T47D (cell line): ENCODE measurements at places on chromosomes 3 and 15.

DNA sequence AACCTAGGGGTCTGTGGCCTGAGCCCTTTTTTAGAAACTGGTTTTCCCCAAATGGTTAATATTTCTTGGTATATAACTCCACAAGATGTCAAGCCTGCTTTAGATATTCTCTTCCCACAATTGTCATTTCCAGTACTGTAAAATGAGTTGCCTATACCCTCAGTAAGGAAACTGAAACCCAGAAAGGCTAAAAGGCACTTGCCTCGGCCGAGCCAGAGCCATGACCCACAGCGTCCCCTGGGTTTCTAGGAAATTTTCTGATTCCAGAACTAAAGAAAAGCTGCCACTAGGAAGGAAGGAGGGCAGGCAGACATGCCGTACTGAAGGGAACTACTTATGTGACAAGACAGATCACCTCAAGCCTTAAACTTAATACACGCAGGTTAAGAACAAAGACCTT, 59.1 kb downstream of the ATP8B4 start:
- no peak for DNase-seq

- DNase-seq, result no peak
Observed at GRCh38 chr3:185062191-185062590, 90.7 kb downstream of the C3orf70 start.

DNA sequence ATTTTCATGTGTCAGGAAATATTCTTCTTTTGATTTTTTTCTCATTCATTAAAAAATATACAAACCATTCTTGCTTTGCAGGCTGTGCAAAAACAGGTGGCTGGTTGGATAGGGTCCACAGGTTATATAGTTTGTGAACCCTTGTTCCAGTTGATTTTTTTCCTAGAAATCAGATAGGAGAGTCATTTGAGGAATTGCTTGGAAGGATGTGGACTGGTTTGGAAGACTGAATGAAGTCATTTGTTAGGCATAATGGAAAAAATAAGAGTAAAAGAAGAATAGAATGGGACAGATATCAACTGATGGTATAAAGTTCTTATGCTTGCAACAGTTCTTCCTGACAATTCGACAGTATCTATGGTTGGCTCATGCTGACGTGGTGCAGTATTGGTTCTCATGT, 189.4 kb downstream of the PTPRG start:
- DNase-seq, result no peak

DNA sequence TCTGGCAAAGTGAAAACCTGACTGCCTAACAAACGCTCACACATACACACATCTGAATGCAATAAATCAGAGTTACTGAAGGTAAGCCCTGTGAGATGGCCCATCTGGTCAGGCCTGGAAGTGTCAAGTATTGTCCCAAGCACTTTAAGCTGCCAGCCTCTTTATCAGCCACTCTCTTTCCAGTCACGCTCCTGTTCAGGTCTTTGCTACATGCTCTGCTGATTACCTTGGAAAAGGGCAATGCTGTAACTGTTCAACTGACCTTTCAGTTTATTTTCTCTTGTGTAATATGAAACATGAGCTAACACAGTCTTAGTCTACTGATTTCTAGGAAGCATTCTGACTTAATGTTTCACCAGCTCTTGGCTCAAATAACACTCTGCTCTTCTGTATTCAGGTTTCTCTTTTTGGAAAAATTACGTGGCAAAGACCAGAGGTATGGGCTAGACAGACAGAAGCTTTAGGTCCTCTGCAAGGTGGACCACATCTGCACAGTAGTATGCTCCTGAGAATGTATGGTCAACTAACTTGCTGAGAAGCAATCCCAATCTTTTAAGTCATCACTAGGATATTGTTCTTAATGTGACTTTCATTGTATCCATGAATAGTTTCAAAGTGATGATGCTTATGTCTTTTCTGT, 44.5 kb downstream of the GBE1 start:
- no peak for DNase-seq

GRCh38 chr3:21290557-21290956, 460.5 kb downstream of the ZNF385D start:
- peak; percentile 2 for DNase-seq

DNA sequence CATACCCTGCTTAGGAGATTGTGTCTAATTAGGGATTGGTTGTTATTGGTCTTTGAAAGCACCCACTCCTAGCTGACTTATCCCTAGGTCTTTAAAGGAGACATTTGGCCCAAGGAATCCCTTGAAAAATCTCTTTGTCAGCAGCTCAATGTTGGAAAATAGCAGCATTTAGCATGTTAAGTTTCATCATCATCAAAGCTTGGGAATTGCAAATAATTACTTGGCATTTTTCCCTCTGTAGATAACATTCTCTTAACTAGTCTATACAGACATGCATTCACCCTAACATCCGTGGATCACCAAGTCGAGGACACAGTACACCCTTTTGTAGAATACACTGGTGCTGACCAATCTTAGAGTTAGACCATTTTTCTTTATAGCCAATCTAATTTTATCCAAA, 332.2 kb downstream of the AGBL1 start:
- no peak for DNase-seq

GRCh38 chr15:22989576-22990477, 9.7 kb upstream of the CYFIP1 start:
- no peak for DNase-seq

GRCh38 chr3:126258670-126259069, 78.3 kb upstream of the ALDH1L1 start:
- no peak for DNase-seq

- no peak for DNase-seq
Observed at GRCh38 chr15:23420806-23421575, 26.1 kb downstream of the GOLGA6L2 start.

GRCh38 chr3:154668835-154669234, 238.8 kb upstream of the GPR149 start:
- no peak for DNase-seq

- no peak for DNase-seq
Observed at GRCh38 chr3:99678023-99678422, 39.6 kb downstream of the COL8A1 start.

DNA sequence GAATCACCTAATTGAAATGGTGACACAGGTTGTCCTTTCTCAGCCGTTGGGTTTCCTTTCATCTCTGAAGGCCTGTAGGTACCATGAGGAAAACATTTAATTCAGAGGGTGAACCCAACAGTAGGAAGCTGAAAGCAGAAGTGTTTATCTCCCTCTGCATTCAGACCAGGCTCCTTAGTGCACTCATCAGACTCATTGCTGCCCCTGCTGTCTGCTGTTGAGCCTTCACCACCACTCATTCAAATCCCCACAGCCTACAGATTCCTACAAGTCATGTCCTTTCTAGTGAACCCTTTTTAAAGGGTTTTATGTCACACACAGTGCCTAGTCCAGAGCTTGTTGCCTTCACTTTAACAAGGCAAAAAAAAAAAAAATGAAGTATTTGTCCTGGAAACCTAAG, 13.4 kb downstream of the WDR48 start:
- peak; percentile 21 for DNase-seq

DNA sequence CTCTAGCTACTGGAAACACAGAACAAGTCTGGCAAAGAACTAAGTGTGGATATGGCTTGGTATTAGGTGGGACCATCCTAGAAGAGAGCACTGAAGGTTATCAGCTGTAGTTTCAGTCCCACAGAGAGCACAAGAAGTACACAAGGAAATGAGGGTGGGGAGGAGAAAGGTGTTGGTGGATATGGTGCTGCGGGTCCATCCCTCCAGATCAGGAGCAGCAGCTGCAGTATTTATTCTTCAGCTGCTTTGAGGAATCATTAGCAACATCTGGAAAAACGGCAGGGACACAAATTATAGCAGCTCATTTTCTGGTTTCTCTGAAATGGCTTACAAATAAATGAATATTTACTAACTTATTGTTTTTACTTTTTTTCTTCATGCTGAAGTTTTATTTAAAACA, 29.0 kb downstream of the CD80 start:
- no peak for DNase-seq

GRCh38 chr3:29181149-29181780, 99.6 kb upstream of the RBMS3 start:
- DNase-seq, result no peak

GRCh38 chr3:88059380-88060170, 520 bp downstream of the ZNF654 start:
- DNase-seq, result peak; percentile 3

- DNase-seq, result peak; percentile 27
Observed at GRCh38 chr3:116579840-116580239, 129.7 kb upstream of the TUSC7 start.

- no peak for DNase-seq
Observed at GRCh38 chr15:86016750-86017149, 62.9 kb upstream of the AGBL1 start.

- no peak for DNase-seq
Observed at GRCh38 chr15:89125088-89125826, 37.0 kb downstream of the ABHD2 start.

- no peak for DNase-seq
Observed at GRCh38 chr15:48569591-48570302, 75.8 kb downstream of the FBN1 start.

GRCh38 chr3:126661532-126662364, 6.8 kb upstream of the TXNRD3 start:
- no peak for DNase-seq

- DNase-seq, result peak; percentile 64
Observed at GRCh38 chr15:65832549-65833364, 36.5 kb upstream of the RAB11A start.

- DNase-seq, result no peak
Observed at GRCh38 chr3:128749035-128749434, 23.1 kb downstream of the RAB7A start.

DNA sequence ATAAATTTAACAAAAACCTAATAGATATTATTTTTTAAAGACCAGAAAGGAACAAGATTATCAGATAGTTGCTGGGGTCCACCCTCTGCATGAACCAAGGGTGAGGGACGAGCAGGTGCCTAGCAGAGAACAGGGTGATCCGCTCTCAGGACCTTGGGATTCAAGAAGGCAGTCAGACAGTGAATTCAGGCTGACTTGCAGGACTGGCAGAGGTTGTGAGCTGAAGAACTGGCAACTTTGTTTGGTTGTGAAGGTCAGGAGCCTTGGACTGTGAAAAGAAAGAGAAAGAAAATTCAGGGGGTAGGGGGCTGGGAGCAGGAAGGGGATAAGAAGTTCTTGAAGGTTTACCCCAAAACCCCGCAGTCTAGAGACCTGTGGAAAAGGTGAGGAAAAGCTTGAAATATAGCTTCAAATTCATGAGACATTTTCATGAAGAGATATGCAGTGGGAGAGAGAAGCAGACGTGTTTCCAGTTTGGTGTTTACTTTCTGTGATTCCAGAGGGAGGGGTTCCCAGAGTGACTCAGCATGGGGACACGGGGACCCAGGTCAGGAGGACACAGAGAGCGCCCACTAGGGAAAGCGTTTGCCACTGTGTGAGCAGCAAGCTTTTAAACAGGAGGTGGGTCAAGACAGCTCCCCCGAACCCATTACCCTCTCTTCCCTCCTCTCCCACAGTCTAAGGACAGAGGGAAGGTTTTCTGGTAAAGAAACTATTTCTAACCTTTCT, 217.2 kb upstream of the UMPS start:
- DNase-seq, result no peak

GRCh38 chr3:15635121-15635661, 33.6 kb downstream of the BTD start:
- DNase-seq, result no peak

- no peak for DNase-seq
Observed at GRCh38 chr3:117903226-117903625, 1131.4 kb downstream of the IGSF11 start.

- no peak for DNase-seq
Observed at GRCh38 chr15:36951731-36952247, 148.6 kb downstream of the MEIS2 start.

- no peak for DNase-seq
Observed at GRCh38 chr3:134075846-134076245, 46.1 kb upstream of the SLCO2A1 start.

DNA sequence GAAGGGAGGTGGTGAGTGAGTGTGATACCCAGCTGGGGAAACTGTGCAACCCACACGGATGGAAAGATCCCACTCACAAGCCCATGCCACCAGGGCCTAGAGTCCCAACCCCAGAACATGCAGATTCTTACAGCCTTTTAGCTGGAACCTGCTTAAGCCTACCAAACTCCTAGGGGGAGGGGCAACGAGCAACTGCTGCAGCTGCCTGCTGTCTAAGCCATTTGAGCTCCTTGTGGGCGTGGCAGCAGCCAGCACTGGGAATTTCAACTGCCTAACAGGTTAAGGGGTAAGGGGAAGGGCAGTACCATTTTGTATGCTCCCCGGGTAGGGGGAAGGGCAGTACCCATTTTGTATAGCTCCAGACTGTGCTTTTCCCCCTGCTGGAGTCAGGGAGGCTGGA, 673.2 kb upstream of the BCHE start:
- peak; percentile 47 for DNase-seq

- DNase-seq, result peak; percentile 16
Observed at GRCh38 chr3:121529308-121529707, 16.5 kb downstream of the POLQ start.

DNA sequence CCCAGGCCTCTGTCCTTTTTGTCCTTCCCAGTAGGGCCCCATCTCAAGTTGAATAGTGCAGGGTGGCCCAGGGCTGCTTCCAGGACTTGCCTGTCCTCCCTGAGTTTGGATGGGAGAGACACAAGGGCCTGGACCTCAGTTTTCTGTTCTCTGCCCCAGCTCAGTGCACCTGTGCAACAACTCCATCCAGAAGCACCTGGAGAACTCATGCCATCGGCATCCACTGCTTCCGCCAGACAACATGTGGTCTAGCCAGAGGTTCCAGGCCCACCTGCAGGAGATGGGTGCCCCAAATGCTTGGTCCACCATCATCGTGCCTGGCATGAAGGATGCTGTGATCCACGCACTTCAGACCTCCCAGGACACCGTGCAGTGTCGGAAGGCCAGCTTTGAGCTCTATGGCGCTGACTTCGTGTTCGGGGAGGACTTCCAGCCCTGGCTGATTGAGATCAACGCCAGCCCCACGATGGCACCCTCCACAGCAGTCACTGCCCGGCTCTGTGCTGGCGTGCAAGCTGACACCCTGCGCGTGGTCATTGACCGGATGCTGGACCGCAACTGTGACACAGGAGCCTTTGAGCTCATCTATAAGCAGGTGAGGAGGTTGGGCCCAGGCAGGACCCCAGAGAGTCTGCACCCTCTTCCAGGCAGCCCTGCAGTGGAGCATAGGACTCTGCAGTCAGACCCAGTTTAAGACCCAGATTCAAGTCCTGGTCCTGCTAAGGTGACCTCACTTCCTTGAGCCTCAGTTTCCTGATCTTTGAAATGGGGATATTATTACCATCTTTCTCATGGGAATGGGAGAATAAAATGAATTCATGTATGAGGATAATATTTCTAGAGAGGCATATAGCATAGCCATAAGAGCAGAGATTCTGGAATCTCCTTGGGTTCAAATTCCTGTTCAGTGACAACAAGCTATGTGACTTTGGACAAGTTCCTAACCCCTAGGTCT, 14.7 kb downstream of the RPUSD3 start:
- DNase-seq, result no peak

- no peak for DNase-seq
Observed at GRCh38 chr15:93268066-93268465, 179.1 kb upstream of the RGMA start.

- DNase-seq, result peak; percentile 72
Observed at GRCh38 chr15:89647191-89647851, 7.9 kb downstream of the KIF7 start.

DNA sequence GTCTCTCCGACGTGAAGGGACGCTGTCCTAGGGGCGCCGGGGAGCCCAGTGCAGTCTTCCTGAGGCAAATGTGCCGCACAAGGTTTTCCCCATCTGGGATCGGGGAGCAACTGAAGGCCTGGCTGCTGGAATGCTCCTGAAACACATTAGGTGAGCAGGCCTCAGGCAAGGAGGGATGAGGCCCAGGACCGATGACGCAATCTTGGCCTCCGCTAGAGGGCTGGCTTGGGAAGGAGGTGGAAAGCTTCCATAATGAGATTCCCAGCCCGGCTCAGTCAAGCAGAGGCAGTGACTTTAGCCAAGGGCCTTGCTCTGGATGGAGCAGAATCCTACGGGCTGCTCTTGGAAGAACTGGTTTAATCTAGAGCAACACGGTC, 50.8 kb downstream of the CPN2 start:
- peak; percentile 77 for DNase-seq
